ENCODE measurements at places on chromosomes 4 and X. TPM values are rescaled to one million over a fixed set of nuclear protein-coding genes. Genes with fewer than 3 reads are reported as not detected.

Gene CETN2
- 44.4 TPM for total RNA-seq

Gene PPEF1
- not detected for total RNA-seq

Gene IBSP
- total RNA-seq = 0.16 TPM

Gene SPATA4
- not detected for total RNA-seq

Gene EDA
- total RNA-seq = 2.6 TPM

Gene GUCY1A1
- total RNA-seq = 0.49 TPM

Gene STS
- total RNA-seq = 11.5 TPM

Gene ASB12
- not detected for total RNA-seq

Gene BEX1
- 0.61 TPM for total RNA-seq

Gene EPGN
- 0.49 TPM for total RNA-seq

Gene TMEM35A
- total RNA-seq = 2.6 TPM

Gene GLRA2
- total RNA-seq = not detected

Gene TCEAL2
- total RNA-seq = 0.73 TPM

Gene NIPAL1
- total RNA-seq = 0.36 TPM

Gene ACSL4
- 125 TPM for total RNA-seq

Gene ADRA2C
- total RNA-seq = 0.49 TPM

Gene LRCH2
- total RNA-seq = 8.4 TPM

Gene ART3
- not detected for total RNA-seq

Gene RAB9B
- total RNA-seq = 0.97 TPM

Gene GRID2
- total RNA-seq = under 0.01 TPM

Gene ZFP92
- under 0.01 TPM for total RNA-seq
